Mesothelial cell of epicardium (in vitro differentiated cells): ENCODE measurements at places on chromosomes 1 and 21. TPM values are rescaled to one million over a fixed set of nuclear protein-coding genes. Genes with fewer than 3 reads are reported as not detected.

- H3K4me1 ChIP-seq, result peaks cover 19% of the 10 kb centered on the region
- no peak overlapping the region for H3K4me3 ChIP-seq
- no peaks in the 10 kb centered on the region for H3K27me3 ChIP-seq
- H3K36me3 ChIP-seq, result no peaks in the 10 kb centered on the region
- DNase-seq, result no peak
- no peak overlapping the region for H3K27ac ChIP-seq
Observed at GRCh38 chr1:200337831-200338230, 72.0 kb downstream of the ZNF281 start.

- H3K27ac ChIP-seq, result no peak overlapping the region
- no peaks in the 10 kb centered on the region for H3K4me1 ChIP-seq
- no peak for DNase-seq
- peaks cover 57% of the 10 kb centered on the region for H3K27me3 ChIP-seq
Observed at GRCh38 chr1:36557041-36558000, 74.6 kb upstream of the CSF3R start.

DNA sequence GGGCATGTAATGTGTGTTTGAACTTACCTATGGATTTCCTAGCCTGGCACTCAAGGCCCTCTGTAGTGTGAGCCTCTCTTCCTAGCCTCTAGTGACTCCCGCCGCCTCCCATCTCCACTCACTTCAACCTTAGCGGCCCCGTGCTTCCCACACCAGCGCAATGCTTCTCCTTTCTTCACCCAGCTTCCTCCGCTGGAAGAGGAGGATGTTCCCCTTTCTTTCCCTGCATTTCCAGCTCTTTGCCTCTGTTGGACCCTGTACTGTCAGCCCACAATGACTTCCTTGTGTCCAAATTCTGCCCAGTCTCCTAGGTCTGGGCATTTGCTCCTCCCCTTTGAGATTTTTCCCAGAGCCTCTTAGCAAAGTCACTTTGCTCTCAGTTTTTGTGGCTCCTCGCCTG is 138.1 kb upstream of the IRF2BP2 start:
- no peaks in the 10 kb centered on the region for H3K36me3 ChIP-seq
- no peak for DNase-seq
- H3K4me1 ChIP-seq, result peaks cover 67% of the 10 kb centered on the region
- H3K27me3 ChIP-seq, result no peaks in the 10 kb centered on the region
- H3K4me3 ChIP-seq, result no peak overlapping the region

DNA sequence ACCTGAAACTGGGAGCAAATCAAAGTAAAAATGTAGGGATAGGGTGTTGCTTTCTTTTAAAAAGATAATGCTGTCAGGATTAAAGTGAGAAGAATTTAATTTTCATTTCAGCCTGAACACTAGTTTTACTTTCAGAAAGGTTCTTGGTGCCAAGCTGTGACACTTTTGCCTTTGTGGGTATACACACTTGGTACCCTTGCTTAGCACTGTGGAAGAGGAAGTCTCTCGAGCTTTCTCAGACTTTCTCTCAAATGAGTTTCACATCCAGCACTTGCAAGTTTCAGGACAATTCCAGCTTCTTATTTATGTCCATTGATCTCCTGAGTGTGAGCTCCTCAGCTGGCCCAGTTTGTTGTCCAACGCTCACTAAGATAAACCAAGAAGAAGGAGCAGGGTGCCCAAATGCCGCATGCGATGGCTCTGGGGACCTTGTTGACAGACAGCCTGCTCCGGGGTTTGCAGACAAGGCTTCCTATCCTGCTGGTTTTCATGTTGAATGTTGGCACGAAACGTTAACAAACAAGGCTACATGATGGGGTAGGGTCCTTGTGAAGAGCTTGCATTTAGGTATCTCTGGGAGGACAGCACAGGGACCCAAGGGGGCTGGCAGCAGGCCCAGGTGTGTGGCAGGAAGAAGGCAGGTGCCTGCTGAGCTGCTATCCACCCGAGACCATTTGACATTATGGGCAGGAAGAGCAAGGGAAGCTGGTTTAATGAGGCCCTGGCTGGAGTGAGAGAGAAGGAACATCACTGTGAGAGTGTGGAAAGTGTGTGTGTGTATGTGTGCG is 79.7 kb downstream of the POFUT2 start:
- peaks cover 17% of the 10 kb centered on the region for H3K4me1 ChIP-seq
- no peaks in the 10 kb centered on the region for H3K27me3 ChIP-seq
- DNase-seq, result no peak
- H3K27ac ChIP-seq, result no peak overlapping the region
- peaks cover 8% of the 10 kb centered on the region for H3K36me3 ChIP-seq

DNA sequence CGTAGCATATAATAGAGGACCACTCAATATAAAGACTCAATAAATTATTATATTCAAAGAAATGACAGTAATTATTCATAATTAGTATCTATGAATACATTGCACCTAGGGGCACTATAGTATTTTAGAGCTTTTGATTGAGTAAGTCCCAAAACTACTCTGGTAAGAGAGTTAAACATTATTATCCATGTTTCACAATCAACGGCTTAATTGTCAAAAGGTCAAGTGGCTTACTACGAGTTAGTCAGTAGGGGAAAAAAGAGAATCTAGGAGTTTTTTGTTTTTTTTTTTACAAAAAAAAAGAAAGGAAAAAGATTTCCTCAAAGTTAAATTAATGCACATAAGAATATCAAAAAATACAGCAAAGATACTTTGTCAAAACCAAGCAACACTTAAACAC is 20.4 kb upstream of the LAMC1 start:
- no peaks in the 10 kb centered on the region for H3K36me3 ChIP-seq
- H3K27ac ChIP-seq, result no peak overlapping the region
- H3K27me3 ChIP-seq, result no peaks in the 10 kb centered on the region
- H3K4me1 ChIP-seq, result no peaks in the 10 kb centered on the region

- H3K27me3 ChIP-seq, result no peaks in the 10 kb centered on the region
- H3K36me3 ChIP-seq, result no peaks in the 10 kb centered on the region
- peaks cover 33% of the 10 kb centered on the region for H3K4me1 ChIP-seq
- peak overlapping the region; percentile 0 for H3K27ac ChIP-seq
Observed at GRCh38 chr1:77680173-77680572, 2.3 kb downstream of the ZZZ3 start.

GRCh38 chr1:10607228-10607627 is 132.5 kb downstream of the PEX14 start:
- DNase-seq, result no peak
- no peak overlapping the region for H3K4me3 ChIP-seq

- H3K27ac ChIP-seq, result no peak overlapping the region
- peaks cover 47% of the 10 kb centered on the region for H3K27me3 ChIP-seq
- DNase-seq, result no peak
- no peaks in the 10 kb centered on the region for H3K36me3 ChIP-seq
- H3K4me3 ChIP-seq, result no peak overlapping the region
Observed at GRCh38 chr1:46983166-46983829, 40.2 kb upstream of the CYP4X1 start.

- no peaks in the 10 kb centered on the region for H3K27me3 ChIP-seq
- H3K36me3 ChIP-seq, result no peaks in the 10 kb centered on the region
- H3K27ac ChIP-seq, result peak overlapping the region; percentile 81
- peak; percentile 96 for DNase-seq
- peaks cover 20% of the 10 kb centered on the region for H3K4me1 ChIP-seq
Observed at GRCh38 chr1:23403735-23404486, 20.6 kb downstream of the TCEA3 start.

DNA sequence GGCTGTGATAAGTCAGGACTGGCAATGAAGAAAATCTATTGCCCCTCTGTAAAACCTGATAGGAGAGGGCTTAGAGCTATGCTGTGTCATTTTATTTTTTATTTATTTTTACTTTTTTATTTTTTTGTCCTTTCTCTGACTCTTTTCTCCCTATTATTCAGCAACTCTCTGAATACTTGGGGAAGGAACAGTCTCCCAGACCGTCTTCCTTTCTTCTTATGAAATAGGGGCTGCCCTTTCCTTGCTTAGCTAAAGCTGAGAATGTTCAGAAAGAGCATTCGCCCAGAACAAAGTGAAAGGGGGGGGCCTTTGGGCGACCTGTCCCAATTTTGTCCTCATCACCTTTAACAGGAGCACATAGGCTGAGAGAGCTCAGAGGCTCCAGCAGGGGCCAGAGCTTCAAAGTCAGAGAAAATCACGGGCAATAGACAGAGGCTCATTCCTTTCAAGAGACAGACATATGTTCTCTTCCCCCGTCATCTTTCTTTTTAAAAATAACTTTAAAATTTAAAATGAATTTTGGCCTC is 80.9 kb downstream of the RNF220 start:
- H3K4me1 ChIP-seq, result peaks cover 22% of the 10 kb centered on the region
- no peaks in the 10 kb centered on the region for H3K36me3 ChIP-seq
- no peak for DNase-seq
- peaks cover 2% of the 10 kb centered on the region for H3K27me3 ChIP-seq

- H3K27ac ChIP-seq, result no peak overlapping the region
- H3K27me3 ChIP-seq, result no peaks in the 10 kb centered on the region
- no peak for DNase-seq
- no peak overlapping the region for H3K4me3 ChIP-seq
- no peaks in the 10 kb centered on the region for H3K36me3 ChIP-seq
Observed at GRCh38 chr1:32406629-32407111, 12.4 kb upstream of the BSDC1 start.

- no peaks in the 10 kb centered on the region for H3K36me3 ChIP-seq
- peaks cover 29% of the 10 kb centered on the region for H3K27me3 ChIP-seq
- H3K27ac ChIP-seq, result no peak overlapping the region
- peaks cover 4% of the 10 kb centered on the region for H3K4me1 ChIP-seq
Observed at GRCh38 chr1:47594627-47595026, 156.8 kb downstream of the FOXD2 start.

GRCh38 chr1:98044766-98045165 is 123.9 kb upstream of the DPYD start:
- DNase-seq, result no peak
- peaks cover 24% of the 10 kb centered on the region for H3K4me1 ChIP-seq
- H3K36me3 ChIP-seq, result no peaks in the 10 kb centered on the region
- peaks cover 85% of the 10 kb centered on the region for H3K27me3 ChIP-seq
- no peak overlapping the region for H3K27ac ChIP-seq

The PLD5 gene
- 2.6 to 4.3 TPM (median 2.7 TPM) in 3 replicates for total RNA-seq

The AK5 gene
- not detected in 3 replicates for total RNA-seq

The SPRR2G gene
- not detected in 3 replicates for total RNA-seq

The THEM5 gene
- total RNA-seq, result not detected in 3 replicates

The TMPRSS15 gene
- total RNA-seq, result 0.80 to 1.9 TPM (median 1.4 TPM) in 3 replicates

The TLR5 gene
- total RNA-seq, result 2.5 to 3.8 TPM (median 3.1 TPM) in 3 replicates

The ECM1 gene
- 4.9 to 5.0 TPM (median 4.9 TPM) in 3 replicates for total RNA-seq

The ADAMTSL4 gene
- 16.1 to 18.0 TPM (median 16.6 TPM) in 3 replicates for total RNA-seq
